ENCODE measurements at places on chromosomes 7 and 10. TPM values are rescaled to one million over a fixed set of nuclear protein-coding genes. Genes with fewer than 3 reads are reported as not detected.
A peak's percentile ranks its signal among the peaks of the same experiment; 100 is the strongest.

Gene DEPP1
- total RNA-seq = 29.1 TPM

- DNase-seq = no peak
Measured at GRCh38 chr10:14740684-14741247, 33.9 kb downstream of the FAM107B start.

DNA sequence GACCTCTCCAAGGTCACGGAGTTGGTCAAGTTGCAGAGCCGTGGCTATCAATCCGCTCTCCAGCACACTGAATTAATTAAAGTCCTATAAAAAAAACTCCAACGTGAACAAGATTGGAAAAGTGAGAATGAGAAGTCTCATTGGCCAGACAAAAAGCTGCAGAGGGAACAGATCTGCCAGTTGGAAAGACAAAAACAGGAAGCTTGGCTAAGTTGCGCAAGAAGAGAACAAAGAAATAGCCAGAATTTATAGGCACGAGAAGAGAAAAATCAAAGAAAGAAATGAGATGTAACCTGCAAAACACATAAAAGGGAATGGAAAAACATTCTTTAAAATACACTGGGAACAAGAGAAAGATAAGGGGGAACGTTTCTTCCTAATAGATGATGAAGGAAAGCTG lies 45.7 kb upstream of the CRTAC1 start:
- DNase-seq = no peak

DNA sequence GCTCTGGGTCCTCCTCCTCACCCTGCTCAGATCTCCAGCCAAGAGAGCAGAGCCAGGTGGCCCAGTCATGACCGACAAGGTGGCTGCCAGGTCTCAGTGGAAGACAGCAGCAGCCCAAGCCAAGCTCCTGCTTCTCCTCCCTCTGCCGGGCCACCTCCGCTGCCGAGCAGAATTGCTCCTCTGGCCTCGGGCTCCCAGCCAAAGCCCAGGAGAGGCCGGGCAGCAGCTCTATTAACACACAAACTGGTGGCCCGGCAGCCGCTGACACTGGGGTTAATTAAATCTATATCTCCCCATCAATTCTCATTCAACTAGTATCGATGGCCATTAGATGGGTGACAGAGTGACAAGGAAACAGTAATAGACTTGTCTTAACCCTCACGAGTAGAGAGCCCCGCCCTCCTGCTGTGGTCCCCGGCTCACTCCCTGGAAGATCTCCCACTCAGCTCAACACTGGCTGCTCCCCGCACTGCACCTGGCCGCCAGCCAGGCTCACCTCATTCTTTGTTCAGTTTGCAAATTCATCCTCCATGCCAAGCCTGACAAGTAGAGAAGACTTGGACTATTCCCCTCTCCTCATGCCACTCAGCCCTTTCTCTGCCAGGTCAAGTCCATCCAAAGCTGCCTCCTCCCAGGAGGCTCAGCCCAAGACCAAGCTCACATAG lies 74.1 kb upstream of the UNC5B start:
- DNase-seq = no peak

GRCh38 chr10:3095373-3096139 lies 28.2 kb downstream of the PFKP start:
- DNase-seq = peak; percentile 96

DNA sequence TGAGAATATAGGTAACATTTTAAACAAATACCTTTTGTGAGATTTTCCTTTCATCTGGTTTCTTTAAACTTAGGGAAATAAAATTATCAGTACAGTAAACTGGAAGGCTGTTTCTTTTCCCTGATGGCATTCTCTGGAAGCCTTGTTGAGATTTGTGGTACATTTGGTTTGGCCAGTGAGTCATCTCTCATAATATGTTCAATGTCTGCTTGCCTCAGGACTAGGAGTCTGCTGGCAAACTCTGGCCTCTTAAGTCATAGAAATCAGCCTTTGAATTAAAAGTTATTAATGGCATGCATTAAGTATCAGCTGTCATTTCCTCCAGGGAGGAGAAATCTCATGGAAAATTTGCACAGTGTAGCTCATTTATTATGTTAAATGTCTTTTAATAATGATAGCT lies 316.6 kb upstream of the KIAA1217 start:
- no peak for DNase-seq

DNA sequence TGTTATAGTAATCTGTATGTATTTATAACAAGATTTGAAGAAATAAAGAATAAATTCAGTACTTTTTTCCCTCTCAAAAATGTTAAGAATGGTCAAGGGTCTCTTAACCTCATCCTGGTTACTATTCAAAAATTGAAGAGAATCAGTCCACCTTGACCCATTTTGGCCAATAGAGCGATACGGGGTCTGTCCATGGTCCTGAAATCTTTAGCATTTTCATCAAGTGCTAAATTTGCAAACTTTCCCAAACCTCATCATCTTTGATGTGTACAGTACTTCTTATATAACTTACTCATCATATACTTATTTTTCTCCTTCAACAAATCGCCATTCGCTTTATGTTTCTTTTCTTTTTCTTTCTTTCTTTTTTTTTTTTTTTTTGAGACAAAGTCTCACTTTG lies 23.6 kb downstream of the TMEM178B start:
- DNase-seq = no peak

Gene OPTN
- 10.8 TPM for total RNA-seq

DNA sequence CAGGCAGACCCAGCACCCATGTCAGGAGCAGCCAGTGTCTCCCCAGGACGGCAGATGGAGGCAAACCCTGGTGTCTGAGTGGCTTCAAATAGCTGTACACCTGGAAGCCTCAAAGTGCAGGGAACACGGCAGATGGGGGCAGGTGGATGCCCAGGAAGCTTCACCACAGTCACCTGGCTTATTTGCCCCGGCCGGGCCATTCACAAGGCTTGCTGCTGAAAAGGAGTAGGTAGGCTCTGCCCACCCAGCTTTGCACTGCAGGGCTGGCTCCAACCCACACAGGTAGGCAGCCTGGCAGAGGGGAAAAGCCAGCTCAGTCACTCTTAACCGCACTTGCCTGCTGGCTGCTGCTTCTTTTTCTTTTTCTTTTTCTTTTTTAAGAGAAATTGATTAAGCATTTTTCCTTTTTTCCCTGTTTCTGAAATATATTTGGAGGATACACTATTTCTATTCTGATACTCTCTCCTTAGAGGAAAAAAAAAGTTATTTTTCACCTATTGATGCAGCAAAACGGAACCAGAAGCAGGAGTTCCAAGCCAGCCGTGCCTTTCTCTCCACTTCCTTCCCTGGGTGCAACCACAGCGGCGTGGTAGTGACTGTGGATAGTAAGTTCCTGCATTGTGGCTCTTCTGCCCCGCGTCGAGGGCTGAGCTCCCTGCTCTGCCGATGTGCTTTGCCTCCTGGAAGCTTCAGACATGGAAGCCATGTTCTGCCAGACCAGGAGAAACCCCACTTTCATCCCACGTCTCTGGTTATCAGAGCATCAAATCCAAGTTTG lies 118.3 kb downstream of the KLF6 start:
- no peak for DNase-seq

Gene SCD
- 21.3 TPM for total RNA-seq

Gene NCF1
- 2.2 TPM for total RNA-seq

GRCh38 chr7:27895551-27895950 lies 155.6 kb downstream of the TAX1BP1 start:
- DNase-seq = peak; percentile 49

Gene MMD2
- total RNA-seq = not detected

DNA sequence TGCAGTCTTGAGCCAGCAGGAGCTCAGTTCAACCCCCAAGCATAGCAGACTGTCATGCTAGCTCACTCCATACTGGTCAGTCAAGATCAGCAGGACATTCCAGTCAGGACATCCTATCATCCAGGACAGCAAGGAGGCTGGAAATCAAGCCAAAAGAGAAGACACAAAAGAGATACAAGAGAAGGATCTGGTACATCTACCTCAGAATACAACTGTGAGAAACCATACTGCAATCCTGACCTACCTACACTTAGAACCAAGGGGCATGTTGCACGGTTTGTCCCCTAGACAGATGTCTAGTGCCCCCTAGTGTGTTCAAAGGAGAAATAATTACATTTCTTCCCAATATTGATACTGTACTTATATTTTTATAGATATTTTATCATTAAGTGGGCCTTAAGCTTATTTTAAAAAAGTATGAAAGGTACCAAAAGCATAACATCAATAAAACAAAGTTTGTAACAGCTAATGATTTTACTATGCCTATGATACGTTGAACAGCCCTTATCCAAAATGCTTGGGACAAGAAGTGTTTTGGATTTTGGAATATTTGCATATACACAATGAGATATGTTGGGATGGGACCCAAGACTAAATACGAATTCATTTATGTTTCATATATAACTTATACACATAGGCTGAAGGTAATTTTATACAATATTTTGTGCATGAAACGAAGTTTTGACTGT lies 26.7 kb downstream of the ERCC6 start:
- DNase-seq = peak; percentile 30

Gene ST8SIA6
- 38.0 TPM for total RNA-seq

GRCh38 chr7:76149847-76150691 lies 51.6 kb upstream of the SRRM3 start:
- no peak for DNase-seq

- DNase-seq = no peak
Measured at GRCh38 chr10:3825244-3825643, 40.2 kb upstream of the KLF6 start.

DNA sequence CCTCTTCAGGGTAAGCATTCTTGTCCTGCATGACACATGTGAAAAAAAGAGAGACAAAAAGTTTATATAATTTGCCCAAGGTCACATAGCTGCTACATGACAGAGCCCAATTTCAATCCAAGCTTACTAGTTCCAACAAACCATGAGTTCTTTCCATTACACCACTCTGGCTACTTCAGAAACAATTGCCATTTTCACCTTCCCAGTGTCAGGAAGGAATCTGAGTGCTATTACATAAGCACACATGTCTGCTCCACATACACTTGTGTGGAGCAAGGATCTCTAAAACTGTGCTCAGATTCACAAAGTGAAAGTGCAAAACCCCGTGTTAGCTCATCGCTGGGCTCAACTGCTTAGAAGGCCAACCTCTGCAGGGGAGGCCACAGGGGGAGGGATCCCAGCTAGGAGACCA lies 356.2 kb upstream of the NFE2L3 start:
- DNase-seq = no peak

DNA sequence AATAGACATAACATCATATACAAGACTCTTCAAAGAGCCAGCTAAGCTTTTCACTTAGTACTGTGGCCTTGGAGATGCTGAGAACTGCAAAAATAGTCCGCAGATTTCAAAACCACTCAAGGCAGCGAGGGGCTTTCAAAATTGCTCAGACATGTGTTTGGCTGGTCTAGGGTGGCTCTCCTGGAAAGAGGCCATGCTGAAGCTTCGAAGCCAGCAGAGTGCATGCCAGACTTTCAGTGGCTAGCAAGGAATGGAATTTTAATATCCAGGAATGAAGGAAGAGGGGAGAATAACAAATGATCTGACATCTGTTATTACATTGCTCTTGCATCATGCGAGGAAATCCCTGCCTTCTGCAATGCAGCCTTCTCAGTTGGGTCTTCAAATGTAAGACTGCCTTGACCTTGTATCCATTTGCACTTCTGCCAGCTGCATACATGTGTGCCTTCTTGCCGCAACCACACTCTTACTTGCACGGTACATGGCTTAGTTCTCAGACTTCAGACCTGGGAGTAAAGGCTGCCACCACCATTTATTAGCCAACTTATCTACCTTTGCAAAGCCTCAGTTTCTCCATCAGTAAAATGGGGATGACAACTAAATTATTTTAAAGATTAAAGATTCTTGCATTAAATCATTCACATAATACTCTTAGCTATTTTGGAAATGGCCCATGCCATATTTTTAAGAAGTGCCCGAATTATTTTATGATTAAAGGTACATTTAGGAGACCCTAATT lies 55.9 kb downstream of the ITIH5 start:
- DNase-seq = no peak

DNA sequence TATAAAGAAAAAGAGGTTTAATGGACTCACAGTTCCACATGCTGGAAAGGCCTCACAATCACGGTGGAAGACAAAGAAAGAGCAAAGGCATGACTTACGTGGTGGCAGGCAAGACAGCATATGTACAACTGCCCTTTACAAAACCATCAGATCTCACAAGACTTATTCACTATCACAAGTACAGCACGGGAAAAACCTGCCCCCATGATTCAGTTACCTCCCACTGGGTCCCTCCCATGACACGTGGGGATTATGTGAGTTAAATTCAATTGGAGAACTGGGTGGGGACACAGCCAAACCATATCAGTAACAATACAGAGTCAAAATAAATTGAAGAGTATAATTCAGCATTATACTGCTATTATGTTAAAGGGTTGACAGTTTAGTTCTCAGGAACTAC lies 37.8 kb downstream of the RNLS start:
- DNase-seq = no peak

- no peak for DNase-seq
Measured at GRCh38 chr10:99689461-99689860, 30.2 kb downstream of the ENTPD7 start.

GRCh38 chr7:43105521-43106120 lies 6.8 kb upstream of the HECW1 start:
- no peak for DNase-seq

DNA sequence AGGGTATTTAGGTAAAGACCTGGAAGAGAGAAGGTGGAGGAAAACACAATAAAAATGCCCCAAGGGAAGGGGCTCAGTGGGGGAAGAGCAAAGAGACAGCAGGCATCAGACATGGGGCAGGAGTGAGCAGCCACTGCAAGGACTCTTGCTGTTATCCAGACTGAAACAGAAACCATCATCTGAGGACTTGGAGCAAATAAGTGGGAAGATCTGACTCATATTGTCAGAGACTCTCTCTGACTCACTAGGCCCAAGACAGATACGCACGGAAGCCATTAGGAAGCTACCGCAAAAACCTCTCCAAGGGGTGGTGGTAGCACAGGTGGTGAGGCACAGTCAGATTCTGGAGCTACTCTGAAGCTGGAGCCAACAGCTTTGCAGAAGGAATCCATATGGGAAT lies 110.7 kb downstream of the RNF32 start:
- DNase-seq = no peak

DNA sequence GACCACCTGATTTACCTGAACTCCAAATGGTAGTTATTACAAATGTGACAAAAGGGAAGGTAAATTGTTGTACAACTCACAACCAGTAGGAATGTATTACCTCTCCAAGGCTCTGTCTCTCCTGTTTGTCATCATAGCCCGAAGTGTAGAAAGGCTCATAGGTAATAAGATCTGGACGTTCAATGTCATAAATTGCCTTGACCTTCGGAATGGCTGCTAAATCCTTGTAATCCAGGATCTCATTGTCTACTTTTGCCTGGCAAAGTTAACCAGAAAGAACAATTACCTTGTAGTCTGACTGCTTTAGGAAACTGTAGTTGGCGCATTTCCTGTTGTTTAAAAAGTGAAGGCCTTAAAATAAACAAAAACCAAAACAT lies 68.6 kb upstream of the AFAP1L2 start:
- no peak for DNase-seq

Gene LDB3
- total RNA-seq = not detected

- DNase-seq = no peak
Measured at GRCh38 chr10:34918060-34918775, 103.1 kb upstream of the PARD3 start.

DNA sequence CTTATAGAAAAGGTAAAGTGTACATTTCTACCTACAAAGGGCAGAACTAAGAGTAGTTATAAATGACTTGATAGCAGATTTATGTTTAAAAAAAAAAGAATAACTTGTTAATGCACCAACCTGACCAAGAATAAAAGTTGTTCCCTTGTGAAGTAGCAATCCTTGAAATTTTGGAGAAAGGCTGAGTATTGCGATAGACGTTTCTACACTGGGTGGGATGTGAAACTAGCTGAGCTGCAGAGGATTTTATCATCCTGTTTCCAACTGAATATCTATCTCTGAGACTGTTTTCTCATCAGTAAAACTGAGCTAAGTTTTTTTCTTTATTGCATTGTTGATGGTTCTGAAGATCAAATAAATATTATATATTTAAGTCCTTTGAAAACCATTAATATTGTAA lies 14.6 kb downstream of the MDFIC start:
- DNase-seq = no peak

- DNase-seq = no peak
Measured at GRCh38 chr7:129264534-129264933, 39.7 kb downstream of the AHCYL2 start.
